Small intestine (tissue), 16 donors: ENCODE measurements at places on chromosomes 3 and 15.

- no peak for DNase-seq
Observed at GRCh38 chr3:57755368-57755675, 787 bp upstream of the SLMAP start.

DNA sequence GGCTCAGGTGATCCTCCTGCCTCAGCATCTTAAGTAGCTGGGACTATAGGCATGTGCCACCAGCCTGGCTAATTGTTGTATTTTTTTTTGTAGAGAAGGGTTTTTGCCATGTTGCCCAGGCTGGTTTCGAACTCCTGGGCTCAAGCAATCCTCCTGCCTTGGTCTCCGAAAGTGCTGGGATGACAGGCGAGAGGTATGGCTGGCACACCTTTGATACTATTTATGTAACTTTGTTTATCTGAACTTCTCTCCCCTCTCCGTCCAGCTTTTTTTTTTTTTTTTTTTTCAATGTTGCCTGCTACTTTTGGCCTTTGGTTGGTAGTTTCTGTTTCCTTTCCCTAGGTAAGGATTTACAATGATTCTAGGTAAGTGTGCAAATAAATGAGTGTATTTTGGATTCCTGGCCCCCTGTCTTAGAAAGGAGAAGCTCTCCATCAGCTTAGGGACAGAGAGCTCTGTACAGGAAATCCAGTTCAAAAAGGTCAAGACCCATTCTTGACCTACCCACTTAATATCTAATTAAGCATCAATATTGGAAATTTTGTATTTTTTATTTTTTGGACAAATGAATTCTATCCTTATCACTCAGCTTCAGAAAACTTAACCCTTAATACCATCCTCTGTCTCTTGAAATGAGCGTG is 6.8 kb downstream of the ARL6IP5 start:
- no peak for DNase-seq

DNA sequence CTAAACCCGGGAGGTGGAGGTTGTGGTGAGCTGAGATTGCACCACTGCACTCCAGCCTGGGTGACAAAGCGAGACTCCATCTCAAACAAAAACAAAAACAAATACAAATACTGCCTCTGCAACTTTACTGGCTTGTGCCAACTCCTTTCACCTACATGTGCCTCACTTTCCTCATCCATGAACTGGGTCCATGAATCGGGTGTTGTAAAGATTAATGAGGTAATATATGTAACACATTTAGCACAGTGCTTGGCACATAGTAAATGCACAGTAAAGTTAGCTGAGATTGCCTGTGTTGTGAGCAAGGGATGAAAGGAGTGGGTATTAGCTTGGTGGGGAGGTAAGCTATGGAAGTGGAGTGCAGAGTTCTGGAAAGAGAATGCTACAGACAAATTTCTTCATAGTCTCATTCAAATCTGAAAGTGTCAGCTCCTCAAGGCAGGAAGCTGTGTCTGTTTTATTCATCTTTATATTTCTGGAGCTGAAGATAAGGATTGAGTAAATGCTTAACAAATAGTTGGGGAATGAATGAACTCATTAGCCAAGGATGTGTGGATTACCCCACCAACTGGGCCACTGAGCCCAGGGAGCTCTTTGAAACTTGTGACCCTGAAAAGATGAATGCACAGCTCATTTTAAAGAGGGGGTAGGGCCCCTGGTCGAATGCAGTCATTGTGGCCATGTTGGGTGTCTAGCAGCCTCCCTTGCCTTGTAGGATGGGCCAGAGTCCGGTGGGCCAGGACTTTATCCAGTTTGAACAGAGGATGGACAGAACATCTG is 7.7 kb upstream of the CDCP1 start:
- DNase-seq = no peak

- DNase-seq = no peak
Observed at GRCh38 chr3:155179437-155179827, 99.3 kb downstream of the MME start.

DNA sequence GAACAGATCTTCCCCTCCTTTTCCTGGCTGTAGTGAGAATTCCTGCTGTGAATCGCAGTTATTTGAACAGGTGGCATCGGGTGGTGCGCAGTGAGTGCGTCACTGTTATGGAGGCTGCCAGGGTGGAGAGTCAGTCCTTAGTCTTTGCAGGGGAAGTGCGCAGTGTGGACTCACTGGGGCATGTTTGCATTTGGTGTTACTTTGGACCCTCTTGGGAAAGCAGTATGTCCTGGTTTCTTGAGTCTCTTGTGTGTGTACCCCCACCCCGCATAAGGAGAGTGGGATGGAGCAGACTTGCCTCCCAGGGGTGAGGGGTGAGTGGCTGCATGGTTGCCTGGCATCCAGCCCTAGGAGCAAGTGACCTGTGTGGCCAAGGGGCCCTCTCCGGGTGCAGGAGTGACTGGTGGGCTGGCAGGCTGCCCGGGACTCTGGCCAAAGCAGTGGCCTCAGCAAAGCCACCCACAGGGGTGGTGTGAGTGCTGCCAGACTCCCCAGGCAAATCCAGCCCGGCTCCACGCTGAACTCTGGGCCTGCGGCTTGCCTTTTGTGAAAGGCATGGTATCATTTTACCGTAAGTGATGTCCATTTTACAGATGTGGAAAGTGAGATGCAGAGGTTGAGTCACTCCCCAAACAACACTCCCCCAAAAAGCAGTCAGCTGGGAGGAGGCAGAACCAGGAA is 46.4 kb downstream of the DNASE1L3 start:
- DNase-seq = peak; percentile 74

DNA sequence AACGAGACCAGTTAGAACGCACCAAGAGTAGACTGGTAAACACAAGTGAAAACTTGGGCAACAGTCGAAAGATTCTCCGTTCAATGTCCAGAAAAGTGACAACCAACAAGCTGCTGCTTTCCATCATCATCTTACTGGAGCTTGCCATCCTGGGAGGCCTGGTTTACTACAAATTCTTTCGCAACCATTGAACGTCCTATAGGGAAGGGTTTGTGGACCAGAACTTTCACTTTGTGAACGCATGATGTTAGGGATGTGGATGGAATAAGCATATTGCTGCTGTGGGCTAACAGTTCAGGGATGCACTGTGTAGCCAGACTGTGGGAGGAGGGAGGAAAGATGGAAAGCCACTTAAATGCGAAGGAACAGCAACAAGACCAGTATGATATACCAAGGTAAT is 34.9 kb upstream of the TBC1D23 start:
- no peak for DNase-seq

GRCh38 chr15:69729167-69729748 is 276.6 kb downstream of the RPLP1 start:
- DNase-seq = peak; percentile 53

GRCh38 chr3:49351521-49352011 is 6.6 kb downstream of the GPX1 start:
- no peak for DNase-seq

DNA sequence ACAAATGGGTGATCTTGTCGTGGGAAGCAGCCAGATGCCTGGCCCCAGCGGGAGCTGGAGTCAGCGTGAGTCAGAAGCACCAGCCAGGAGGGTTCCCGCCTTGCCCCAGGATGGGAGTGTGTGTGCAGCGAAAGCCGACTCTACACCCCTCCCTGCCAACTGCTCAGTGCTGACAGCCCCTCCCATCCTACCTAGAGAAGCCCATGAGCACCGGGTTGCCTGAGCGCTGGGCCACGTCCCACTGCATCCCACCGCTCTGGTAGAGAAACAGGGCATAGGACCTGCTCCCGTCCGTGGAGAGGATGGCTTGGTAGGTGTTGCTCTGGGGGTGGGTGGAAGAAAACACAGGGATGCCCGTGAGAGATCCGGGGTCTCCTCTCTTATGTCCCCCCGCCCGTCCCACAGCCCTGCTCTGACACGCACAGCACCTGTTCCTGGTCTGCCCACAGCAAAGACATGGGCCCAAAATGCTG is 42.9 kb downstream of the MUC4 start:
- no peak for DNase-seq

DNA sequence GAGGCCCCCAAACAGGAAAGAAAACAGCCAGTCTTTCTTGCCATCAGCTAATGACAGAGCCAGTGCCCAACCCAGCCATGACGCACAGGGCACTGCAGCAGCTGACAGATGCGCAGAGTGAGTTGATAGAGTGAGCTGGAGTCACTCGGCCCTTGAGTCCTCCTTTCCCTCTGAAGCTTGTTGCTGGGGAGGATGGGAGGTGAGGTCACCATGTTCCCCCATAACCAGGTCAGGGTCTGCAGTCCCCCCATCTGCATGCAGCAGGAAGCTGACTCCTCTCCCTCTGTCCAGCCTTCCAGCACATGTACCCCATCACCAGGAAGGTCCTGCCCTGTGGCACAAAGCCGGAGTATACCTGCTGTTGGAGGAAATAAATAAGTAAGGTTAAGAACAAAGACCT is 174.6 kb downstream of the ABHD5 start:
- no peak for DNase-seq

GRCh38 chr15:74036271-74037170 is 42.0 kb downstream of the PML start:
- peak; percentile 59 for DNase-seq

- no peak for DNase-seq
Observed at GRCh38 chr15:73681063-73681462, 3.1 kb upstream of the CD276 start.

DNA sequence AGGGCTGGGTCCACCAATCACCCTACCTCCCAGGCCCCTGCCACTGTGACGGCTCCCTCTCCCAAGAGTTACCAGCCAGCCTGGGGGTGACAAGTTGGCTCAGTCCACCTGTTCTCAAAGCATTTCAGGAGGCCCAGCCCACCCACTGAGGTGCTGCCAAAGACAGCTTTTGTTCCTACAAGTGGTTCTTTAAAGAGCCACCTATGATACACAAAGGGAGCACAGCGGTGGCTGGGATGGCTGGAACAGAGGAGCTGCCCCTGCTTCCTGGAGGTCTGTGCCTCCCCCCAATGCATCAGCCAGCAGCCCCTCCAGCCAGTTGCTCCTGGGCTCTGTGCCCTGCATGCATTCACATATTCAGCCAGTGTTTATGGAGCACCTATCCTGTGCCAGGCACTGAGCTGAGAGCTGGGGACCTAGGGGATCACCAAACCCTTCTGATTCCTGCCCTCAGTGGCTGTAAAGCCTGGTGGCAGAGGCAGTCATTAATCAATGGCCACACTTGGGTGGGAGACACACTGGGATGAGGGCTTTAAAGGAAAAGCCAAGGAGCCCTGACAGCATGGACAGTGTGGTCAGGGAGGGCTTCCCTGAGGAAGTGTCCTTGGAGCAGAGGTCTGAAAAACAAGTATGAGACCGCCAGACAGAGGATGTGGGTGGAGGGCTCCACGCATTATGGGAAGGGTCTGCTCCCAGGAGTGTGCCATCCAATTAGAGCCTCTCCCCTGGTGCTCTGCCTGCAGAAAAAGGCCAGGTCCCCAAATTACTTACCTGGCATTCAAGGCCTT is 107.1 kb upstream of the LINGO1 start:
- no peak for DNase-seq

DNA sequence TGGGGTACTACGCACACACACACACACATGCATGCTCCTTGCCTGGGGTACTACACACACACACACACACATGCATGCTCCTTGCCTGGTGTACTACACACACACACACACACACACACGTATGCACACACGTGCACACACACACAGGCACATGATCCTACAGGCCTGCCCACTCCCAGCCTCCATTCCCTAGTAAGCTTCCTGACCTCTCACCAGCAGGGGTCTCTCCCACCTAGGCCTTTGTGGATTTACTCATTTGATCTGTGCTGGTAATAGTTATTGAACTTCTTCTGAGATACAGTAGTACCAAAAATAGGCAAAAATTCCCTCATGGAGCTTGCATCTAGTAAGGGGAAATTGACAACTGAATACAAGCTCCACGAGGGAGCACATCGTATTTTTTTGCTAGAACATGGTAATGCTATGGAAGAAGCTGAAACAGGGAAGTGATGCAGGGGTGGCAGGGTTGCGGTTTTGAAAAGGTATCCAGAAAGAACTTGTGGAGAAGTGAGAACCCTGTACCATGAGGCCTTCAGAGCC is 19.1 kb downstream of the TTC21A start:
- peak; percentile 58 for DNase-seq

DNA sequence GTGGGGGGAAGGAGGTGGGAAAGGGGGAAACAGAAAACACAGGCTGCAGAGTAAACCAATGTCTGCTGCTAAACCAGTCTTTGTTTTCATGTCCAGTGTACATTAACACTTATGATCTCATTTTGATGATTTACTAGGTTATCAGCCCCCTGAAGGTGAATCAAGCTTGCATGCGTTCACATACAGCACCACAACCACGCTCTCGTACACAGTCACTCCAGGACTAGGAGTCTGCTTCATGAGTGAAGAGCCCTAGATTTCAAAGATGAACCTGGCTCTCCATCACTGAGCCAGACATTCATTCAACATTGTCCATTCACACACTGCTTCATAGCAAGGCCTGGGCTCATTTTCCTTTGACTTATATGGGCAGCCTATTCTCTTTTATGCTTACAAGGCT is 51.7 kb upstream of the TRIM59 start:
- DNase-seq = no peak

DNA sequence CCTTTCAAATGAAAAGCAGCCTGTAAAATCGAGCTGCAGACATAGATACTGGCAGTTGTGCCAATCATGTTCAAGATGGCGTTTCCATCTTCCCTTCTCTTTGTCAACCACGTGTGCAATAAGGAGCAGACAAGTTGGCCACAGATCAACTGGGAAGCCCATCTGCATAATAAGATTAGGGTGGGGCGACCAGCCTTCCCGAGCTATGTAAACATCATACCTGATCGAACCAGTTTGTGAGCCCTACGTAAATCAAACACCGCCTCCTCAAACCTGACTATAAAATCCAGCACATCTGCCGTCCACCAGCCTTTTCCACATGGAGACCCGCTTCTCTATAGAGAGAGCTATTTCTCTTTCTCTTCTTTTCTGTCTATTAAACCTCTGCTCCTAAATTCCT is 37.2 kb downstream of the TRIM42 start:
- DNase-seq = peak; percentile 2

GRCh38 chr15:29724026-29724425 is 98.2 kb downstream of the TJP1 start:
- peak; percentile 22 for DNase-seq

DNA sequence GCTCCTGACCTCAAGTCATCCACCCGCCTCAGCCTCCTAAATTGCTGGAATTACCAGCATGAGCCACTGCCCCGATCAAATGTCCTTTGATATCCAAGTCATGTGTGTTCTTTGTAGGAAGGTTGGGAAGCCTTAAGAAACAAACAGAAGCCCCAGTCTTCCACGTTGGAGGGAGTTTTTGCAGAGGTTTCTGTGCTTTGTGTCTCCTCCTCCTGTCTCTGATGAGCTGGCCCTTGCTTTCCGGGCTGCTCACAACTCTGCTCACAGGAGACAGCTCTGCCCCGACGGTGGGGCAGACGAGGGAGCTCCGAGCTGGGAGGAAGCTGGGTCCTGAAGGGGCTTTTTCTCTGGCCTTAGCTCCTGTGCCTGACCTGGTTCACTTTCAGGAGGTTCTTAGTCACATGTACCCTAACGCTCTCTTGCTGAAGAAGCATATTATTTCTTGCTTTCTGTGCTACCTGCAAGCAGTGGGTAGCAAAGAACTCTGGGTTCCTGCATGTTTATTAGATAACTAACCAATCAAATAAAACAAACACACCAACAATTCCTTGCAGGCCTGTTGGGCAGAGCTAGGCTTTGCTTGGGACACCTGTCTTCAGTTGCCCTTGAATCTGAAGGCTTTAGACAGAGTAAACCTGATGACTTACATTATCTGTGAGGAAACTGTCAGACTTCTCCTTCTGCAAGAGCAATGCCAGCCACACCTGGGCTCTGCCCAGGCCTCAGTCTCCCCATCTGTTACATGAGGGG is 52.6 kb upstream of the SMAD6 start:
- DNase-seq = no peak

GRCh38 chr3:73074781-73075180 is 13.3 kb downstream of the EBLN2 start:
- no peak for DNase-seq
